ENCODE measurements at places on chromosomes 16 and 17. TPM values are rescaled to one million over a fixed set of nuclear protein-coding genes. Genes with fewer than 3 reads are reported as not detected.

Gene UTS2R
- not detected for total RNA-seq

Gene NEUROD2
- not detected for total RNA-seq

Gene KRT32
- not detected for total RNA-seq

Gene MYADML2
- not detected for total RNA-seq

Gene TBX4
- not detected for total RNA-seq

Gene HBQ1
- not detected for total RNA-seq

Gene ARL5C
- not detected for total RNA-seq

Gene TMIGD1
- total RNA-seq: not detected

Gene IL34
- total RNA-seq: not detected

Gene AMZ2
- total RNA-seq: 180 TPM

Gene CTRL
- total RNA-seq: 0.25 TPM

Gene CCL17
- not detected for total RNA-seq

Gene FBXO47
- total RNA-seq: not detected
